ENCODE measurements at places on chromosomes 6 and 20.

DNA sequence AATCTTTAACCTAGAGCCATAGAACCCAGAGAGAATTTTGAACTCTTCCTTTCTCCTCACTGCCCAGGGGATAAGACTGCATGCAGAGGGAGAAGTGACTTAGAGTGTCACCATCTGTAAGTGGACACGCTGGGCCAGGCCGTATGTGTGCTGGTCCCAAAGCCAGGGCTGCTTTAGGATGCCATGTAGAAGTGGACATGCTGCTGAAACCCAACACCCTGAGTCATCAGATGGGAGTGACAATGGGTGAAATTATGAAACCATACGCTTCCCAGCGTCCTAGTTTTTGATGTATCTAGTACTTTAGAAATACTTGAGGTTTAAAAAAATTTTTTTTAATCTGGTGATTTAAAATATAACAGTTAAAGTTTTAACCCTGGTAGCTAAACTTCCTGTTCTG lies 191.1 kb downstream of the FNDC1 start:
- DNase-seq, result no peak

DNA sequence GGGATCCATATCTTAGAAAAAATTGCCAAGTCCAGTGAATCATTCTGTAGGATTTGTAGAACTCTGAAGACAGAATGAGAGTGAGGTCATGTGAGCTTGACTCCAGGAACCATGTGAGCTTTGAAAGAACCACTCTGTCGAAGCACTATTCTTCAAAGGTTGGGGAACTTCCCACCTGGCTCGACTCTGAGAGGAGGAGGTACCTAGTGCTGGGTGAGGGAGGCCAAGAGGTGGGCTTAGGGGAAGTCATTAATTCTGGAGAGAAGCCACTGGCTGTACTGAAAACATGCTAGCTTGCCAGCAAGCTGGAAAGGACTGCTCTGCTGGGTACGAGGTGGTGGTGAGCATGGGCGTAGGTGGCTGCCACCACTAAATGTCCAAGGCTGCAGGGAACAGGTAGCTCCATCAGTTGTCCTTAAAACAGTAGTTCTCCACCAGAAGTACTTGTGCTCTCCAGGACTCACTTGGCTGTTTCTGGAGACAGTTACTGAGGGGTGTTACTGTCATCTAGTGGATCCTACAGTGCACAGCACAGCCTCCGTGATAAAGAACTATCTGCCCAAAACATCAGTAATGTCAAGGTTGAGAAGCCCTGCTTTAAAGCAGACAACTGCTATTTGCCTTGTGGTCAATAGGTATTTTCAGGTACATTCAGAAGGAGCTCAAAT lies 34.7 kb upstream of the SYNJ2 start:
- DNase-seq, result no peak

GRCh38 chr6:17505062-17505476 lies 95.0 kb upstream of the FAM8A1 start:
- DNase-seq, result peak; percentile 5

DNA sequence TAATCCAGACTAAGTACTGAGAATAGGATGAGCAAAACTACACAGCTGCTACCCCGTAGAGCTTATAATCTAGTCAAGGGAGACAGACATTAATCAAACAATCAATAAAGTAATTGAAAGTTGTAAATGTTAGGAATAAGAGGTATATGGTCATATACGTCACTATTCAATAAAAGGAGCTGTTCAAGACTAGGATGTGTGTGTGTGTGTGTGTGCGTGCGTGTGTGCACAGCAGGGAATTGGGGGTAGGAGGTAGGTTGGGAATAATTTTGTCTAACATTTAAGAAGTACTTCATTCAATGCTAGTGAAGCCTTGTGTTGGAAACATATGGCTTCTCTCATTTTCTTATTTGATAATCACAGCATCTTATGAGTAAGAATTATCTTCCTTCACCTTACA lies 41.8 kb downstream of the SESN1 start:
- no peak for DNase-seq

DNA sequence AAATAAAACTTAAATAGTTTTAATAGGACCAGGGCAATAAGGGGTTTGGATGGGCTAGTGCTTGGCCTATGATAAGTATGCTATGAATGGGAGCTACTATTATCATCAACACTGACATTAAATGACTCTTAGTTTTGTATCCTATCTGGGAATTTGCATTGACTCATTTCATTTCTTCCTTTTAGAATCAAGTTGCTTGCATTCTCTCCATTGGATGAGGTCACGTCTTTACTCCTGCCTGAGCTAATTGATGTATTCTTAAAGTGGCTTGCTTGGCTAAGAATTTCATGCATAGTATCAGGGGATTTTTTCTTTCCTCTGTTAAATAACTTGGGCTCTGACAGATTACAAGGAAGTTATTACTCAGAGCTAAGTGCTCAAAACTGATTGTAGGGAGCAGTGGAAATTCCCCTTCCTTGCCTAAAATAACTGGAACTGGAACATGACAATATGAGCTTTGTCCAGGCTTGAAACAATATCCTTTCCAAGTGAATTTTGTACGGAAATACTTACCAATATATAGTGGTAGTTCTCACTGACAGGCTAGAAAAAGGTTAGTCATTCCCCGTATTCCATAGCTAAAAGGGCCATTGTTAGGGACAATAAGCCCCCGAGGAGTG lies 169.9 kb downstream of the BCAS1 start:
- peak; percentile 69 for DNase-seq

GRCh38 chr6:38131527-38131965 lies 312.0 kb downstream of the ZFAND3 start:
- DNase-seq, result peak; percentile 97

- DNase-seq, result no peak
Observed at GRCh38 chr6:91094341-91094740, 507.5 kb upstream of the MAP3K7 start.

All from fibroblast of skin of left biceps (primary cell).